ENCODE measurements at places on chromosomes 16 and 17.

GRCh38 chr17:66200685-66201092, 8.8 kb upstream of the CEP112 start:
- peak; percentile 73 for DNase-seq

DNA sequence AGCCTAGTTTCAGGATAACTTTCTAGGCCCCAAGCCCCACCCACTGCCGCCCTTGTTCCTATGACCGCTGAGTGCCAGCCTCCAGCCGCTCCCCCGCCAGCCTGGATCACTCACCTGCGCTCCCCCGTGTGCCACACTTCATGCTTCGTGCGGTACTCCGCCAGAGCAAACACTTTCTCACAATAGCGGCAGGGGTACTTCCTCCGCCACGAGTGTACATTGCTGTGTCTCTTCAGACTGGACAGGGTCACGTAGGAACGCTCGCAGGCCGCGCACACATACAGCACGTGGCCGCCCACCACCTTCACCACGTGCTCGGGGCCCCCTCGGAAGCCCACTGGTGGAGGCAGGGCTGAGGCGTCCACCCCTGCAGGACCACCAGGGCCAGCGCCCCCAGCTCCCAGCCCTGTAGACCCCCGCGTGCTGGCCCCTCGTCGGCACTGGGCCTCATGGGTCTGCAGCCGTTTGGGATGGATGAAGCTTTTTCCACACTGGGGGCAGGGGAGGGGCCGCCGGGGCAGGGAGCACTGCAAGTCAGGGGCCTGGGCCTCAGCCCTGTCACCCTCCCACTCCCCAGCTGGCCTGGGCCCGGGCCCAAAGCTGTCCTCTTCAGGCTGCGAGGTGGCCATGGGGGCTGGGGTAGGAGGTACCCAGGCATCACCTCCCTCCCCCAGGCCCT, 13.7 kb downstream of the ZBTB4 start:
- no peak for DNase-seq

DNA sequence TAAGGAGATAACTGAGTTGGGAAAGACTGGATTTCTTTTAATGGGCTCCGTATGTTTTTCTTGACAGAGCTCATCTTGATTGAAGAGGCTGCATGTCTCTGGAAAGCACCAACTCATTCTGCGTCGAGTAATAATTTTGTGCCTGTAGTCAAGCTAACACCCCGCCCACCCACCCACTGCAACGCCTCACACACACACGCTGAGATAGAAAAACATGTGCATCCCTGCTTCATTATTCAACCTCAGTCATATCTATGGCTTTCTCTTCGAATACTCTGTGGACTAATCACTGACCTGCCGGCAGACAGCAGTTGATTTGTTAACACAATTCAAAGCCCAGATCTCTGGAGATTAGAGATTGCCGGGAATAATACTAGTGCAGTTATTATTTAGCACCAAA, 220.2 kb upstream of the TOM1L1 start:
- DNase-seq = no peak

DNA sequence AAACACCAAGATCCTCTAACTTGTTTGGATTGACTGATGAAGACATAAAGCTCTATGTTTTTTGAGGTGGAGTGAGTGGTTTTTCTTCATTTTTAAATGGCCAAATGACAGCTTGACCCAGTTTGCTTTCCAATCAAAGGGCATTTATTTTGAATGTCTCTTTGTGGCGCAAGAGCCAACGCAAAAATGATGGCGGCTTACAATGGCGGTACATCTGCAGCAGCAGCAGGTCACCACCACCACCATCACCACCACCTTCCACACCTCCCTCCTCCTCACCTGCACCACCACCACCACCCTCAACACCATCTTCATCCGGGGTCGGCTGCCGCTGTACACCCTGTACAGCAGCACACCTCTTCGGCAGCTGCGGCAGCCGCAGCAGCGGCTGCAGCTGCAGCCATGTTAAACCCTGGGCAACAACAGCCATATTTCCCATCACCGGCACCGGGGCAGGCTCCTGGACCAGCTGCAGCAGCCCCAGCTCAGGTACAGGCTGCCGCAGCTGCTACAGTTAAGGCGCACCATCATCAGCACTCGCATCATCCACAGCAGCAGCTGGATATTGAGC, 329 bp downstream of the NLK start:
- DNase-seq = no peak

DNA sequence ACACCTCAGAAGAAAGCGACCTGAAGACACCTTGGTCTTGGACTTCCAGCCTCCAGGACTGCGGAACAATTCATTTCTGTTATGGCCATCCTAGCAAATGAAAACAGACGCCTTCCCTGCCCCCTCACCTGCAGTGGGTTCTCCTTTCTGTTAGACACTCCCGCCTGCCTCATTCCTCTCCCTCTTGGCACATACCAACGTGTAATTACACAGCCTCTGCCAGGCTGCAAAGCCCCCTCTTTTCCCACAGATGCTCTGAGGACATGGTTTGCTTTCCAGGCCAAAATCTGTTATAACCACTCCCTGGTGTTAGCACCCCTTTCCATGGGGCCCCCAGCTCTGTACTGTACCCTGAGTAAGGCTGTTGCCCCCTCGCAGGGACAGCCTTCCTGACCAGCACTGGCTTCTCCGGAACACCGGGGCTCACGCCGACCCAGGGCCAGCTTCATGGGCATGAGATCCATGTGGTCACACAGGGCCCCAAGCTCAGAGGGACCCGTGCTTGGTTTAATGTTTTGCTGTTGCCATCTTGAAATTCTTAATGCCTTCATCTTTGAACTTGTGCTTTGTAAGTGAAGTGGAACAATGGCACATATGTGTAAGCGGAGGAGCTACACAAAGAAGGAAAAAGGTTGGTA, 64.1 kb downstream of the SDK2 start:
- DNase-seq = no peak

All from activated CD4-positive, alpha-beta T cell treated with anti-CD3 and anti-CD28 coated beads, Interleukin-10, Interleukin-2, amounts not matched to agents 100 ng/mL and 50 ng/mL, durations not matched to agents 16 hours and 8 hours (primary cell).